Daoy (cell line): ENCODE measurements at places on chromosomes 6 and 20.
A peak's percentile ranks its signal among the peaks of the same experiment; 100 is the strongest.

DNA sequence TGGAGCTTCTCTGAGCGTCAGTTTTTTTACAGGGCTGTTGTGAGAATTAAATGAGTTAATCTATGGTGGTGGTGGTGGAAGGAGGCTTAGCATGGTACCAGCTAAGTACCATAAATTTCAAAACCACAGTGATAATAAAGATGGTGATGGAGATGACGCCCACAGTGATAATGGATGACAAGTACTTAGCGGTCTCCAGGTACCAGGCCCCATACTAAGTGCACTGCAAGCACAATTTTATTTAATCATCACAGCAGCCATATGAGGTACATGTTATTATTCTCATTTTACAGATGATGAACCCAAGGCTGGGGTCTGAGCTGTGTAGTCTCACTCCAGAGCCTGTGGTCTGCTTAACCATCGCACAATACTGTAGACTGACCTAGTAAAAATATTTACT is 75.1 kb downstream of the PAX1 start:
- DNase-seq = no peak

GRCh38 chr6:51959744-51960383 is 127.5 kb downstream of the PKHD1 start:
- peak; percentile 70 for DNase-seq

DNA sequence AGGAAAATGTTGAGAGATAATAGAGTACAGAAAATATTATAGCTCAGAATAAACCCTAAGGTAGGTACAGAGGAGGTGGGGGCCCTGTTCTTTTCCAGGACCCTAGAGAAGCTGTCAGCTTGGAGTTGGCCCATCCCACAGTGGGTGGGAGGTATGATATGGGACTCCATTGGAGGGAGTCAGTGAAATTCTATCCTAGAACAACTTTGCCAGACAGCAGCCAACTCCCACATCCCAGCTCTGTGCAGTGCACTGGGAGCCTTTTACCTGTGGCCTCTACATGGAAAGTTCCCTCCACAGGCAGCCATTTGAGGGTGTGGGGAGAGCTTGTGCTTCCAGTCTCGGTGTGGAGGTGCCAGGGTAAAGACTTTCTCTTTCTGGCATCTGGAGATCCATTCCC is 36.8 kb upstream of the CLIC5 start:
- DNase-seq = no peak

- peak; percentile 43 for DNase-seq
Measured at GRCh38 chr6:87066449-87067333, 28.2 kb downstream of the CGA start.

DNA sequence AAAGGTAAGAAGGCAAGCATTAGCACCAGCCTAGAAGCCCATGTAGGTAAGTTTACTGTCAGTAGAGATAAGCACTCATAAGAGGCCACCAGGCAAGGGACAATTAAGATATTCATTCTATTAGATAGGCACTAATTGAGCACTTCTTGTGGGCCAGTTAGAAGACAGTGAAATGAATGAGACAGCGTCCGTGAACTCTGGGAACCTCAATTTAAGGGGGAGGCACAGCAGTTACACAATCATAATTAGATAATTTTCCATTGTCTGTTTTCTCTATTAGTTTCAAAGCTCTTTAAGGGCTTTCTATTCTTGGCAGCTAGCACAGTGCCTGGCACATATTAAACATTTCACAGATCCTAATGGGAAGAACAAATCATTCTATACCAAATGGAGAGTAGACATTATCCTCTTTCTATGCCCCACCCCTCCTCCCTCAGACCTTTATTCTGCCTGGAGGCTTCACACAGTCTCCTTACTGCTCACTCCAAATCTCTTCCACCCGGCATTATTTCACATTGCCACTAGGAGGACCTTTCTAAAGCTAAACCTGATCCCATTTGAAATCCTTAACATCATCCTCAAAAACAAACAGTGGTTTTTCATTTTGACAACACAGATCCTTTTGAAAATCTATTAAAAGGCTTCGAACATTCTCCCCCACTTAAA is 529.6 kb downstream of the ADGRB3 start:
- DNase-seq = no peak

DNA sequence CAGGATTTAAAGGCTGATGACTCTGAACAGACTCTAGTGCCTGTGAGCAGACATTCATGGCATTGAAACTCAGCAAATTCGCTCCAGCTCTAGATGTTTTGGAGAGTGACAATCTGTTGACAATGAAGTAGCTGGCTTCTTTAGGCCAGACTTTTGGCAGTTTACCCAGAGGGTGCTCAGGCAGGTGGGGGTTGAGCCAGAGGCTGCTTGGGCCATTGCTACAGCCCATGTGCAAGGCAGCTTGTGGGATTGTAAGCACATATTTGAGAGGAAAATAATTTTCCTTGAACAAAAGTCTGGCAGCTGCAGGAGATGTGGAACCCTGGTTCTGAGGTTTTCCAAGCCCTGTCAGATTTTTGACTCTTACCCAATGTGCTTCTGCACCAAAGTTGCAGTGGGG is 311.6 kb downstream of the CDC5L start:
- DNase-seq = no peak

GRCh38 chr6:104253236-104253635 is 606.5 kb downstream of the HACE1 start:
- no peak for DNase-seq

DNA sequence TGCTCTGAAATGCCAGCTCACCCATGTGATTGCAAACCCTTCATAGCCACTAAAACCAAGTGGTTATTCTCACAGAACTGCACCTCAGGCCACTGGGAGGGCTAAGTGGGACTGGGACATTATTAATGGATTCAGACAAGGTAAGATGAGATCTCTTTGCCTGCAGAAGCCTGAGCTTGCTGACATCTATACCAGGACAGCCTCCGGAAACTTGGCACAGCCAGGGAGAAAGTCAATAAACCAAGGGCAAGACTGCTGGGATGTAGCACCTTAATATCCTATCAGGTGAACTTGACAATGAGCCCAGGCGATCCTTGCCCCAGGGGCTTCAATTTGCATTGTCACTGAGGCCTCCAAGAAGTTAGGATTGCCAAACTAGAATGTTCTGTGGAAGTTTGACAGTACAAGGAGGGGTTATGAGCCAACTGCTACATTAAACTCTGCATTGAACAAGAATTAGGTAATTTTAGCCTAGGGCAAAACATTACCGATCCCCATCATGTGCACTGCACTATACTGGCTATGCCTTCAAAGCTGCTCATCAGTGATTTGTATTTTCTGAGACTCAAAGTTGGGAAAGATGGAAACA is 60.1 kb upstream of the RALGAPA2 start:
- DNase-seq = no peak

DNA sequence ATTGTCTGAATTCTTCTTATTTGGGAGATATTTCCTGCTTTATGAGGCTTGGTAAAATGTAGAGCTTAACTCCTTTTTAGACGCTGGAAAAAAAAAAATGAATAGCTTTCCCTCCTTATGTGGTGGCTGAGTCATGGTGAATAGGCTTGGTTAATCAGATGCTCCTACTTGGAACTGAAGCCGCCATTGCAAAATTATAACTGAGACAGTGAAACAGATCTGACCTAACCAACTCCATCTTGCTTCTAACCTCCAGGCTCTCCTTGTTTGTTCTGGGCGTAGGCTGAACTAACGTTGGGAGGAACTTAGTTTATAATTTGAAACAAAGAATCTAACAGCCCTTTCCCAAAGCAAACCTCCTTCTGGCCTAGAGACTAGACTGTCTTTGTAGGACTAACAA is 43.2 kb upstream of the PLCB4 start:
- DNase-seq = peak; percentile 62

DNA sequence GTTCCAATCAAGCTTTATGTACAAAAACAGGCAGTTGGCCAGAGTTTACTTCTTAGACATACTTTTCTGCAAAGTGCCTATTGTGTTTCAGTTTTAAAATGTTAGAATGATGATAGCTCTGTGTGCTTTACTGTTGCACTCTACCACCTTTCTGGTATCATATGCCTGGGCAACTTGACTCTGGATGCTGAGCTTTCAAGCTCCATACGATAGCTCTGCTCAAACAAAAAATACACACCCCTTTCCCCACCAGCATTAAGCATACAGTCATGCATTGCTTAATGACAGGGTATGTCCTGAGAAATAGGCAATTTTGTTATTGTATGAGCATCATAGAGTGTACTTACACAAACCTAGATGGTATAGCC is 123.1 kb downstream of the RCAN2 start:
- no peak for DNase-seq

GRCh38 chr20:1893721-1894470 is 1.3 kb upstream of the SIRPA start:
- no peak for DNase-seq

- DNase-seq = no peak
Measured at GRCh38 chr6:711925-712324, 19.0 kb upstream of the EXOC2 start.

GRCh38 chr6:107495196-107495643 is 5.3 kb downstream of the SOBP start:
- DNase-seq = peak; percentile 59
